Islet precursor cell (in vitro differentiated cells): ENCODE measurements at places on chromosomes 11 and 22.

- DNase-seq = no peak
These were observed 724.5 kb upstream of the CNTN5 start for GRCh38 chr11:98296091-98296880.

DNA sequence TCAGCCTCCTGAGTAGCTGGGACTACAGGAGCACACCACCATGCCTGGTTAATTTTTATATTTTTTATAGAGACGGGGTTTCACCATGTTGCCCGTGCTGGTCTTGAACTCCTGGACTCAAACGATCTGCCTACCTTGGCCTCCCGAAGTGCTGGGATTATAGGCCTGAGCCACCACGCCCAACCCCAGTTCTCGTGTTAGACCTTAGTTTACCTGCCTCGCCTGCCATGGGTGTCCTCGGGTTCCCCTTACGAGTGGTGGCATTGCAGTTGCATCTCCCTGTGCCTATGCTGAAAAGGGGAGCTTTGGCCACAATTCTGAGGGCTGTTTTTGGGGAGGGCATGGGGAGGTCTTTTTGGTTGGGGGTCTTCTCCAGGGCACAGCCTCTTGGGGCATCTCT is 18.8 kb downstream of the TBC1D22A start:
- no peak for DNase-seq

DNA sequence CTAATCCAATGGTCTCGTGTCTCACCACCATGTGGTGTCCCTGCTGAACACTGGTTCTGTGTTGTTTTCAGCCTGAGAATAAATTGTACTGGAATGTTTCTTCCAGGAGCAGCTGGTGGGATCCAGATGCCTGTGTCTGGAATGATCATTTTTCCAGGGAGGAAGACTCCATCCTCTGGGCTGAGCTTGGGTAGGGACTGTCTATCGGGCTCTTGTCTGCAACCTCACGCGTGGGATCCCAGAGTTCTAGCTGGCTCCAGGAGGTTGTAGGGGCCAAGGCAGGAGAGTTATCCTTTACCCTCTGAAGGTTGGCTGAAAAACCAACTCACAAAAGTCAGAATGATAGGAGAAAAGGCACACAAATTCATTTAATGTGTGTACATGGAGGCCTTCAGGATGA is 144.1 kb upstream of the B3GAT1 start:
- DNase-seq = no peak

DNA sequence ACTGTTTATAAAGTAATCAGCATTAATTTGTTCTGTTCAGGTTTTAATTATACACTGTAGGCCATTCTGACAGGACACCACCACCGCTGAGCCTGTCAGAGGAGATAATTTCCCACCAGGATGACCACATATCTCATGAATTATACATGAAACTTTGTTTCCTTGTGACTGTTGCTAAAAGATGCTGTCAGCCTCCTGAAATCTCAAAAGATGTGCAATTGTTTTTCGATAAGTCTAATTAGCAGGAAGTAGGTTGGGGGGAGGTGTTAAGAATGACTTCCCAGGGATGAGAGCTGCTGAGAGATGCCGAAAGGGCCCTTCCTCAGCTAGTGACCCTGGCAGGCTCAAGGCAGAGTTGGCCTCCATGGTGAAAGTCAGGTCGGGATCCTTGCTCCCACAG is 485.4 kb downstream of the SOX6 start:
- DNase-seq = peak; percentile 31

GRCh38 chr11:88332851-88333250 is 4.7 kb downstream of the CTSC start:
- no peak for DNase-seq

DNA sequence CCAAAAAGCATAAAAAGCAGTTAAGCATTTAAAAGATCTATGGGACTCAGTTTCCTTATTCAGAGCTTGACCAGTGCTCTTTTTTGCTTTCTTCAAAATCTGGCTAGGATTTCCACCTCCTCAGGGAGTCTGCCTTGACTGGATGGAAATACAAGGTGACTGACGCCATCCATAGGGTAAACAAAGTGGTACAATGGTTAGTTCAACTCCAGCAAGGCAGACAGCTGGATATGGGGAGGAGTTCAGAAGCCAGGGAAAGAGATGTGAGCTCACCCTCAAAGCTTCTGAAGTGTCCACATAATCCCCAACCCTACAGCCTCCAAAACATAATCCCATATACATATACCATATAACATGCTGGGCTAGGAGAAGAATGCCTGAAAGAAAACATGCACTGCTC is 52.0 kb downstream of the KIRREL3 start:
- no peak for DNase-seq

DNA sequence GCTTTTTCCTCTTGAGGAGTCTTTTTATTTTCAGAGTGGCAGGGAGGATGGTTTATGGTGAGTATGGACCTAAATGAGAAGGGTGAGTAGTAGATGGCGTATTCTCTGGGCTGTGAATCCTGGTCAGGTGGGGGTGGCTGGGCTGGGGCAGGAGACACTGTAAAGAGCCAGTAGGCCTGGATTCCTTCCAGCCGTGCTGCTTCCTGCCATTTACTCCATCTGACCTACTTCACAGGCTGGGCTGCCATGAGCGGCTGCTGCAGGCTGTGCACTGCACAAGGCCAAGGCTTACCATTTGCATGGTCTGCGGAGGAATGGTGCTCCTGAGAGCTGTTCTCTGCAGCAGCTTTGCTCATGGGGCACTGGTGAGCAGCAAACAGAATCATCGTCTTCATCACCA is 297.6 kb downstream of the KIRREL3 start:
- DNase-seq = peak; percentile 77

DNA sequence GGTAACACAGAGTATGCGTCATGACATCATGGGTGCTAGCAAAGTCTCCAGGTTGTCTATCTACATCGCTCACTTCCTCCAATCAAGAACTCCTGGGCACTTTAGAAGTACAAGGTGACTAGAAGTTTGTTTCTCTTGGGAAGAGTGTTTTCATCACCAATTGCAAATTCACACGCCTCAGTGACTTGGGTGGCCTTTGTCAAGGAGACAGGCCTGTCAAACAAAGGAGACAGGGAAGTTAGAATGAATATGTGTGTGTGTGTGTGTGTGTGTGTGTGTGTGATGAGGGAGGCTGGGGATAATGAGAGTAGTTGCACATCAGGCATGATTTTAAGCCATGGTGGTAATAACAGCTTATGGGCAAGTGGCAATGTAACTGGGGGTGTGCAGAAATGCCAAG is 953.2 kb downstream of the OPCML start:
- no peak for DNase-seq

DNA sequence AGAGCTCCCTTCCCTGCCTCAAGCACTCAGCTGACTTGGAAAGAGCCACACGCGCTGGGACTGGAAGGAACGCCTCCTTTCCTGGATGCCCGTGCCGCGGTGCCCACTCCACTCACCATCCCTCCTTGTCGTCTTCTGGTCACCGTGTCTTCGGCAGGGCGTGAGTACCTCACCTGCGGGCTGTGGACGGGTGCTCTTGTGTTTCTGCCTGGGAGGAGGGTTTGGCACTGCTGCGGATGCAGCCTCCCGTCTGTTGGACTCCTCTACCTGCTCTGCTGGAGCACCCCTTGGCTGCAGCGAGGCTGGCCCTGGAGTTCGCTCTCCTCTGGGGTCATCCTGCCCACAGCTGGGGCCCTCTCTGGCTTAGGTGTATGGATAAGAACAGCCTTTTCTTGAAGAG is 612.7 kb downstream of the BRD1 start:
- DNase-seq = peak; percentile 33

DNA sequence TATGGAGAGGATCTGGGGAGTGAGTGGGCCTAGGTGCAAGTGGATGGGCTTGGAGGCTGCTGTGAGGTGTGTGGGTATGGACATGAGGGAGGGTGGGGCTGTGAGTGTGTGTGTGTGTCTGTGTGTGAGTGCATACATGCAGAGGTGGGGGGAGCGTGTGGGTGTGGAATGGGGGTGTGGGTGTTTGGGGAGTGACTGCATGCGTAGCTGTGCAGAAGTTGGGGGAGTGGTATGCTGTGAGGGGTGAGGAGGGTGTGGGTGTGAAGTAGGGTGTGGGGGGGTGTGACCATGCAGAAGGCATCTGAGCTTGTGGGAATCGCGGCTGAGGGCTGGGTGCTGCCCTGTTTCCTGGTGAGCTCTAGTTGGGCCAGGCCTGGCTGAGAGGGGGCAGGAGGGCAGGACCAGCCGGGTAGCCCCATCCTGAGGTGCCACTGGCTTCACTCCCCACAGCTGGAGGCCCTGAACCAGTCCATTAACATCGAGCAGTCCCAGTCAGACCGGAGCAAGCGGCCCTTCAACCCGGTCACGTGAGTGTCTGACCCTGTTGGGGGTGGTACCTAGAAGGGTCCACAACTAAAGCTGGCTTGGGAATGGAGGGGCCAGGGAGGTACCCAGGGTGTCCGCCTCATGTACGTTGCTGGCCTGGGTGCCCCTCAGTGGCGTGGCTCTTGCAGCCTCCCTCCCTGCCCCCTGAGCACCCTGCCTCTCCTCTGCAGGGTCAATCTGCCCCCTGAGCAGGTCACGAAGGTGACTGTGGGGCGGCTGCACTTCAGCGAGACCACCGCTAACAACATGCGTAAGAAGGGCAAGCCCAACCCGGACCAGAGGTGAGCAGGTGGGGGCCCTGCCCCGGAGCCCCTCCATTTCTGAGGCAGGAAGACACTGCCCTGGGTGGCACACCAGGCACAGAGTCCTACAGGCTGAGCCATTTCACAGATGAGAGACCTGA is 16.5 kb downstream of the TMEM258 start:
- no peak for DNase-seq

- no peak for DNase-seq
These were observed 113.4 kb downstream of the TRPC6 start for GRCh38 chr11:101470419-101470818.

GRCh38 chr11:29447821-29448220 is 569.0 kb downstream of the KCNA4 start:
- DNase-seq = no peak

- peak; percentile 90 for DNase-seq
These were observed 71.8 kb upstream of the PITPNB start for GRCh38 chr22:27990879-27991278.

- DNase-seq = no peak
These were observed 10.6 kb downstream of the LIMK2 start for GRCh38 chr22:31222736-31223135.

- no peak for DNase-seq
These were observed 144.9 kb downstream of the MAML2 start for GRCh38 chr11:96197801-96198701.

GRCh38 chr11:96741068-96741467 is 351.3 kb downstream of the JRKL start:
- no peak for DNase-seq

DNA sequence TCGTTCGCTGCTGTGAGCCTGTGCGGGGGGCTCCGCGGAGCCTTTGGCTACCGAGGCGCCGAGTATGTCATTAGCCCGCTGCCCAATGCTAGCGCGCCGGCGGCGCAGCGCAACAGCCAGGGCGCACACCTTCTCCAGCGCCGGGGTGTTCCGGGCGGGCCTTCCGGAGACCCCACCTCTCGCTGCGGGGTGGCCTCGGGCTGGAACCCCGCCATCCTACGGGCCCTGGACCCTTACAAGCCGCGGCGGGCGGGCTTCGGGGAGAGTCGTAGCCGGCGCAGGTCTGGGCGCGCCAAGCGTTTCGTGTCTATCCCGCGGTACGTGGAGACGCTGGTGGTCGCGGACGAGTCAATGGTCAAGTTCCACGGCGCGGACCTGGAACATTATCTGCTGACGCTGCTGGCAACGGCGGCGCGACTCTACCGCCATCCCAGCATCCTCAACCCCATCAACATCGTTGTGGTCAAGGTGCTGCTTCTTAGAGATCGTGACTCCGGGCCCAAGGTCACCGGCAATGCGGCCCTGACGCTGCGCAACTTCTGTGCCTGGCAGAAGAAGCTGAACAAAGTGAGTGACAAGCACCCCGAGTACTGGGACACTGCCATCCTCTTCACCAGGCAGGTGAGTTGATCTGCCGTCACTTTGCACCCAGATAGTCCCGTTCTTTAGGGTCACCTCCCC is 1.0 kb downstream of the ADAMTS15 start:
- DNase-seq = no peak

GRCh38 chr11:126918556-126918955 is 82.0 kb downstream of the KIRREL3 start:
- DNase-seq = no peak

GRCh38 chr11:65919573-65920371 is 546 bp downstream of the DRAP1 start:
- peak; percentile 74 for DNase-seq

GRCh38 chr11:127474766-127475165 is 474.2 kb upstream of the KIRREL3 start:
- DNase-seq = no peak

DNA sequence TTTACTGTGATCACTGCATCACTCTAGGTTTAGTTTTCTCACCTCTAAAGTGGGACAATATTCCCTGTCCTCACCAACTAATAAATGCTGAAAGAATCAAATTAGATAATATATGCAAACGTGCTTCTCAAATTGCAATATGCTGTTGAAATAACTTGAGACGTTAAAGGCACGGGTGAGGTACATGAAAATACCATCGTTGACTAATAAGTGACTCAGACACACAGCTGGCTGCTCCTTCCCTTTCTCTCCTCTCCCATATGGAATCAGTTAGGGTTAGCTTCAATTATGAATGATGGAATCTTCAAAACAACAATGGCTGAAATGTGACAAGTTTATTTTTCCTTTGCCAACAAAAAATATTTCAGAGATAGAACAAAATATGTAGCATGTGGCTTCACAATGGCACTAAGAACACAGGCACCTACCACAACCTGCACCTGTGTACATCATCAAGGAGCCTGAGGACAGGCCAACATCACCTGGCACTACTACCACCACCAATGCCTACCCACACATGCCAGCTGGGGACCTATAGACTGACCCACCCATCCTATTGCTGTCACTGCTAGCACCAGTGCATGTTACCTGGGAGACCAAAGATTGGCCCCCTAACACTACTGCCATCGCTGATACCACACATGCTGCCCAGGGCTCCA is 13.7 kb downstream of the GDPD4 start:
- no peak for DNase-seq

- DNase-seq = peak; percentile 86
These were observed 61.6 kb downstream of the LRP5 start for GRCh38 chr11:68373815-68374501.

DNA sequence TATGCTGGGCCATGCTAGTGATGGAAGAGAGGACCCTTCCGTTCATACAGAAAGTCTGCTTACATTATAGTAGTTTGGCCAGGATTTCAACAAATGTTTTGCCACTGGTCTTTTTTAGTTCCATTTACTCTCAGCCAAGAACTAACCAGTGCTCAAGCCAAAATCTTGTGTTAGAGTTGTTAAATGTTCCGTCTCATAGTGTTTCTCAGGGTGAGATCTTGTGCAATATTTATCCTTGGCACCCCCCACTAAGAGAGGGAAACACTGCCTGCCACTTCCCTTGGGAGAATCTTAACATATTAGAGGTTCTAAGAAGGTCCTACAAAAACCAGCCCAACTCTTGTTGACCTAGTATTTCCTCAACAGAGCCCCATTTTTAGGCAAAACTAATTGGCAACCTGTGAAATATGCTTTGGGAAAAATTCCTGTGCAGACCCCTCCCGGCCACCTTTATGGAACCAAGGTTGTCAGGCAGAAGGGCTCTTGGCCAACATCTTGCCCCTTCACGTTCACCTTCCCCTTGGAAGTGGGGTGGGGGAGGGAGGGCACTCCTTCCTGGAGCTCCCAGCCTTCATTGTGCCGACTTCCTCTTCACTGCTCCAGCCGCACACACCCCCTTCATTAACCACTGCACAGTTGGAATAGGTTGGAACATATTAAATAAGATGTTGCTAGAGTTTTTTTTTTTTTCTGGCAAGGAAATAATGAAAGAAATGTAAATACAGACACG is 173.2 kb upstream of the SORL1-AS1 start:
- DNase-seq = no peak

- DNase-seq = no peak
These were observed 954.6 kb downstream of the TBC1D22A start for GRCh38 chr22:47716890-47717615.
